ENCODE measurements at places on chromosomes 13 and 19.

DNA sequence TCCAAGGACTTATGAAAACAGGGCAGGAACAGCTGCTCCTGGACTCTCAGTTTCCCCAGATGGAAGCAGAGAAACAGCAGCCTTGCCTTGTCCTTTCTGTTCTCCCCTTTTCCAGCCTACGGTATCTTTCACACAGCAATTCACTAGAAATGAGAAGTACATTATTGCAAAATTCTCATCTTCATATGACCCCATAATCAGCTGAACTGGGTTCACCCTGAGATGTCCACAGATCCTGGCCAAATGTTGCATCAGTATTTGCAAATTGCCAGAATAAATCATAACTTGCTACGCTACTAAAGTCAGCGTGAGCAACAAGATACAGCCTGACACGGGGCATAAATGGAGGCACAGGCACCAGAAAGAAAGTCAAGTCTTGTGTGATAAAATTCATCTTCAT is 16.1 kb downstream of the VSTM1 start:
- H3K27ac ChIP-seq: no peak overlapping the region
- H3K4me1 ChIP-seq: no peaks in the 10 kb centered on the region
- no peaks in the 10 kb centered on the region for H3K27me3 ChIP-seq
- no peaks in the 10 kb centered on the region for H3K36me3 ChIP-seq
- DNase-seq: no peak
- no peak overlapping the region for H3K4me3 ChIP-seq

DNA sequence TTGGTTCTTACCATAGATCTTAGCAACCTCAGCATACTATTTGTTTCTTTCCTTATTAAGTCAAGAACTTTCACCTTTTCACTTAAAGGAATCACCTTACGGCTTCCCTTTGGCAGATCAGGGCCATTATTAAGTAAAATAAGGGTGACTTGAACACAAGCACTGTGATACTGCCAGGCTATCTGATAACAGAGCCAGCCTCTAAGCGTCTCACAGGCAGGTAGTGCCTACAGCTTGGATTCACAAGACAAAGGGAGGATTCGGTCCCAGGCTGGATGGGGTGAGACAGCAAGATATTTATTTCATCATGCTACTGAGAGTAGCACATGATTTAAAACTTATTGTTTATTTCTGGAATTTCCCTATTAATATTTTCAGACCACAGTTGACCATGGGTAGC is 218.6 kb downstream of the FOXO1 start:
- H3K4me3 ChIP-seq: no peak overlapping the region
- no peaks in the 10 kb centered on the region for H3K27me3 ChIP-seq
- DNase-seq: no peak
- no peak overlapping the region for H3K27ac ChIP-seq
- no peaks in the 10 kb centered on the region for H3K4me1 ChIP-seq
- no peaks in the 10 kb centered on the region for H3K36me3 ChIP-seq

DNA sequence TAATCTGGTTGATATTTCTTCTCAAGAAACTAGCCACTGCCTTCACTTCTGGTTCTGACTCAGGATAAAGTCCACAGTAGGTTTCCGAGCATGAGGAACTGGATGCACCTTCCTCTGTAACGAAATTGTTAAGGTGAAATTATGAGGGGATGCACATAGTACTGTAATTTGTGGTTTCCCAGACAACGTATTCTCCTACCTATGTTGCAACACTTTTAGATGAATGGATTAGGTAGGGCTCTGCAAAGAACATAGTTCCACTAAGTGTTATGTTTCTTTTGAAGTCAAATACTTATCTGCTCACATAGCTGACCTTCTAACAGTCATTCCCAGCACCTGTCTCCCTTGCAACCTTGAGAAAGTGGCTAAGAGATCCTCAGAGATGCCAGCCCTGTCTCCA is 5.7 kb upstream of the ZC3H13 start:
- DNase-seq: no peak
- no peaks in the 10 kb centered on the region for H3K36me3 ChIP-seq
- H3K4me1 ChIP-seq: no peaks in the 10 kb centered on the region
- no peak overlapping the region for H3K27ac ChIP-seq
- H3K27me3 ChIP-seq: no peaks in the 10 kb centered on the region

DNA sequence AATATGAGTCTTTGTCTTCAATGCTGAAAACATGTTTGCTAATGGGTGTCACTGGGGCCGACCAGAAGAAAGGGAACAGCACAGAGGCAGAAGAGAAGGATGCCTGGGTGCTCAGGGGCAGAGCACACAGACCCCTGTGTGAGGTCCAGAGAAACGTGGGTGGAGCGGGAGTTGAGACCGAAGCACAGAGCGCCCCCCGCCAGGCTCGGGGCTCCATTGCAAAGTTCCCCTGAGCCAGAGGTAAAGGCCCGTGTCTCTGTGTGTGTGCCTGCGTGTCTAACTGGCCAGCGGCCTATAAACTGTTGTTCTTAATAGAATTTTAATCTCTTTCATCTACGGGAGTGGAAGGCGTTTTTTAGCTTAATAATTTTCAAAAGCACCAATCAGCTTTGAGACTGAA is 343.1 kb downstream of the TEX29 start:
- no peak overlapping the region for H3K27ac ChIP-seq
- no peak overlapping the region for H3K4me3 ChIP-seq
- H3K36me3 ChIP-seq: no peaks in the 10 kb centered on the region
- no peaks in the 10 kb centered on the region for H3K4me1 ChIP-seq

Data from adrenal gland (tissue), 19 donors.